GM13976 (cell line): ENCODE measurements at places on chromosomes 16 and 17.
A peak's percentile ranks its signal among the peaks of the same experiment; 100 is the strongest.

DNA sequence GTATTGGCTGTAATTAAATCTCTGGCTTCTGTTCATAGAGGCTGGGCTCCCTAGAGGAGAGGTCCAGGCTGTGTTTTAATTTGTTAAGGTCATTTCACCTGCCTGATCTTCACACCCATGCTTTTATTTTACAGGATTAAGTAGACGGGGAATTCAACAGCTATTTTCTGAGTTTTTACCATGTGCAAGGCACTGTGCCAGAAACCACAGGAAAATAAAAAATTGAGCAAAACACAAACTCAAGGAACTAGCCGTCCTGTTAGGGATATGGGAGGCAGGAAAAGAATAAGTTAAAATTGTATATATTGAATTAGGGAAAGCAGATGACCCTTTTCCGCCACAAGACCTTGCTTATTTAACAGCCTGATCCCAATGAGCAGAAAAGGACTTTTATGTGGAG is 29.1 kb downstream of the HS3ST3A1 start:
- DNase-seq = no peak

- DNase-seq = no peak
Measured at GRCh38 chr17:7282752-7283321, 1.3 kb downstream of the SLC2A4 start.

DNA sequence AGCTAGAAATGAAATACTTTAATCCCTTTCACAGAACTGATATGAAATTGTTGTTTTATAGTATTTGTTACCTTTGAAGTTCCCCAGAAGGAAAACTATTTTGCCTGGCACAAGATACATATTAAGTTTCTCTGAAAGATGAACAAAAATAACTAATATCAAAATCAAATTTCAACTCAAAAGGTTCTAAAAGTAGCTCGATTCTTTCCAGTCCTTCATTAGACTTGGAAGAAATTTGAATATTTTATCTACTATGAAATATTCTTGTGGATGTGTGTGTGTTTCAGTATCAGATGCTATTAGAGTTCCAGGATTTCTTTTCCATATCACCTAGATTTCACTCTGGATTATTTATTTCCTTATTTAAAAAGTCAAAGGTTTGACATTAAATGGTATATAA is 3.6 kb upstream of the AATF start:
- DNase-seq = no peak

DNA sequence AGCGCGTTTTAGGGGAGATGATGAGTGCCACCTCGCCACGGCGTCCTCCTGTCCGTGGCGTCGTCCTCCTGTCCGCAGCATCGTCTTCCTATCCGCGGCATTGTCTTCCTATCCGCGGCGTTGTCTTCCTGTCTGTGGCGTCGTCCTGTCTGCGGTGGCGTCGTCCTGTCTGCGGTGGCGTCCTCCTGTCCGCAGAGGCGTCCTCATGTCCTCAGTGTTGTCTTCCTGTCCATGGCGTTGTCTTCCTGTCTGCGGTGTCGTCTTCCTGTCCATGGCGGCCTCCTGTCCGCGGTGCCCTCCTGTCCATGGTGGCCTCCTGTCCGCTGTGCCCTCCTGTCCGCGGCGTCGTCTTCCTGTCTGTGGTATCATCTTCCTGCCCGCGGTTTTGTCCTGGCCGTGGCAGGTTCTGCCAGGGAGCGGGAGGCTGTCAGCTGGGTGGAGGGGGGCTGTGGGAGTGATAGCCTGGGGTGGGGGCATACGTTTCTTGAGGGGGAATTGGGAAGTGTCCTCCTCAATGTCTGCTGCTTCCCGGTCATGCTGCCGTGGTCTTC is 30.9 kb downstream of the TBCD start:
- DNase-seq = no peak

GRCh38 chr16:70480127-70481105 is 26.0 kb downstream of the FCSK start:
- no peak for DNase-seq

DNA sequence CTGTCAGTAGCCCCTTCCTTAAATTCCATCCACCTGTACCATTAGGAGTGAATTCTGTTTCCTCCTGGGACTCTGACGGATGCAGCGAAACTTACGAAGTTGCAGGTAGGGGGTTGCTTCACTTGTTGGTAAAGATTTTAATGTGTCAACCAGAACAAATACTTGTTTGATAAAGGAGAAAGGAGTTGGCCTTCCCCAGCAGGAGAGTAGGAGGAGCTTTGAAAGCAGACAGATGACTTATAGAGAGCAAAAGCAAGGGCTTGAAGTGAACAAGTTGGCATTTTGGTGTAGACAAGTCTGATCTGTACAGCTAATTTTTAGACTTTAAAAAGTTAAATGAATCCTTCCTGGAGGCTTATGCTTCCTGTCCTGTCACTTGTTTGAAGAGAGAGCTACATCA is 38.1 kb upstream of the PMFBP1 start:
- DNase-seq = no peak

GRCh38 chr17:36934692-36935630 is 2.3 kb upstream of the LHX1 start:
- peak; percentile 57 for DNase-seq

DNA sequence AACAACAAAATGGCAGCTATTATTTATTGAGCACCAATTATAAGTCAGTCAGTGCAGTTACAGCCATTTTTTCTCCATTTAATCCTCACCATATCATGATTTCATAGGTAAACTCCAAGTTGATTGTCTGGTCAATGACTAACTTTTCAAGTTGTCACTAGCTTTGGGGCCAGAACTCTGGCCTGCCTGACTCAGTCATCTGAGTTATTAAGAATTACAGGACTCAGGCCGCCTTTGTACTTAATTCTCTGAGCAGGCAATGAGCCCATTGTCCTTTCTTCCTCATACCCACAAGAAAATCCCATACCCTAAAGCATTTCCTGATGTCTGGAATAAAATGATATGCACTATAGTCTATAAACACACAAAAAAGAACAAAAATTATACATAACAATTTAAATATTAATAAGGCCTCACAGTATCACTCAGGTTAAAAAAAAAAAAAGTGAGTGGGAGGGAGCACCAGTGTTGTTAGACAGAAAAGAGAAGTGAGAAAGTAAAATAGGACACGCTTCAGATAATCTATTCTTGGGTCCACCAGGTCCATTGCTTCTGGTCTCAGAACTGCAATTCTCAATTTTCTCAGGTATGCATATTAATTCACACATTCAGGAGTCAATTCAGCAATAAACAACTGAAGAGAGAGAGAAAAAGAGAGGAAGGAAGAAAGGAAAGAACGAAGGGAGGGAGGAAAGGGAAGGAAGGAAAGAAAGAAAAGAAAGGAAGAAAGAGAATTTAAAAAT is 70.2 kb downstream of the SPAG9 start:
- peak; percentile 55 for DNase-seq

DNA sequence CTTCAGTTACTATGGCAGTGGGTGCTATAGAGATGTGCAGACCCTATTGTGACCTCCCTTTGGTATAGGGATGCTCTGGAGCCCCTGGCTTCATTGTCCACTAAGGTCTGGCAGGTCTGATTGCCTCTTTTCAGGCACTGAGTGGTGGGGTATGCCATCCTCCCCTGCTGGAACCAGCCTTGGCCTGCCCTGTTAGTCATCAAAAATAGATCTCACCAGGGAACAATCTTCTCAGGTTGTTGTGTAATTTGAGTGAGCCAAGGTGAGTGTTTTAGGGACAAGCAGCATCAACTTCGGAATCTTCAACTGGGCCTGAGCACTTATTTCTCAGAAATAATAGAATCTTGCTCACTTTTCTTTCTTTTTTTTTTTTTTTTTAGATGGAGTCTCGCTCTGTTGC is 19.6 kb downstream of the HMOX2 start:
- DNase-seq = no peak

DNA sequence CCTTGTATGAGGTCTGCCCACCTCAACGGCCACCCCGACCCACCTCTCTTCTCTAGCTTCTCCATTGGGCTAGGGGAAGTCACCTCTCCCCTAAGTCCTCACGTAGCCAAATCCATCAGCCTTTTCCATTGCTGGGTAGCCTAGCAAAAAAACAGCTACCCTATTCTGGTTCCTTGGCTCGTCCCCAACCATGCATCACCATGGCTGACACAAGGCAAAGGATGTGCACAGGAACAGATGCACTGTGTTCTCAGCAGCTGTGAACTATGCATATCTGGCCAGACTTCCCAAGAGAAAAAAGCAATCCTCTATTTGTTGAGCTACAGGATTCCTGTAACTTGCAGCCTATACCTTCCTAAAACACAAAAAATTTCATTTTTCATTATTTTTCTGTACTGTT is 22.0 kb upstream of the FLCN start:
- DNase-seq = no peak

DNA sequence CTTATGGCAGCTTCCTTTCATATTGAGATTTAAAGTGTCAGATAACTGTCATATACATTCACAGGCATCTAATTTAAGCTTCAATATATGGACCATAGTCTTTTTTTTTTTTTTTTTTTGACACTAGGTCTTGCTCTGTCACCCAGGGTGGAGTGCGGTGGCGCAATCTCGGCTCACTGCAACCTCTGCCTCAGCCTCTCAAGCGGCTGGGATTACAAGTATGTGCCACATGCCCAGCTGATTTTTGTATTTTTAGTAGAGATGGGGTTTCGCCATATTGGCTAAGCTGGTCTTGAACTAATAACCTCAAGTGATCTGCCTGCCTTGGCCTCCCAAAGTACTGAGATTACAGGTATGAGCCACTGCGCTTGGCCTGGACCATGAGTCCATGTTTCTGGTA is 13.6 kb downstream of the CEP95 start:
- DNase-seq = no peak

- no peak for DNase-seq
Measured at GRCh38 chr17:54795046-54795445, 105.6 kb upstream of the TOM1L1 start.

DNA sequence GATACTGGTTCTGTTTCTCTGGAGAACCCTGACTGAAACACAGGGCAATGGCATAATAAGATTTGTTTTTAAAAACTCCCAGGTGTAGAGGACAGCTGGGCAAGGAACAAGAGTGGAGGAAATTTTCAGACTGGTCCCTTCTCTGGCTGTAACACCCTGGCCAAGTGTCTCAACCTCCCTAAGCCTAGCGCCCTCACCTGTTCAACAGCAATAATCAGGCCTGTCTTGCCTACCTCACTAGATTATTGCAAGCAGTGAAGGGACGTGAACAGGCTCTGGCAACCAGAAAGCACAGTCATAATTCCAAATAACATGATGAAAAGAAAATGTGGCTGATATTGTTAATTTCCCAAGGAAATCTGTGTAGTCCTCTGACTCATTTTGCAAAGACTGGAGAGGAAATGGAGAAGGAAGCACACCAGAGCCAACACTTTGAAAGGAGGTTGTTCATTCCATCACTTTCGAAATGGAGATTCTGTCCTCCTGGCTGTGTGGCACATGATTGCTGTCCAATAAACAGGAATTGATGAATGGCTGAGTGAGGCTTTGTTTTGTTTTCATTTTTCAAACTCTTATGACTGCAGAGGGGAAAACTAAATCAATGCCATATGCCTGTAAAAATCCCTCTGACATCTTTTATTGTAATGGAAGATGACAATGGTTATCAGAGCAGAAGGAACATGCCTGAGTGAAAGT is 87.5 kb upstream of the HLF start:
- no peak for DNase-seq

- DNase-seq = no peak
Measured at GRCh38 chr17:50565402-50566350, 5.2 kb downstream of the CACNA1G start.

GRCh38 chr17:80876950-80877728 is 114.5 kb upstream of the CHMP6 start:
- peak; percentile 87 for DNase-seq

- DNase-seq = no peak
Measured at GRCh38 chr17:63082273-63082861, 116.3 kb downstream of the TANC2 start.

DNA sequence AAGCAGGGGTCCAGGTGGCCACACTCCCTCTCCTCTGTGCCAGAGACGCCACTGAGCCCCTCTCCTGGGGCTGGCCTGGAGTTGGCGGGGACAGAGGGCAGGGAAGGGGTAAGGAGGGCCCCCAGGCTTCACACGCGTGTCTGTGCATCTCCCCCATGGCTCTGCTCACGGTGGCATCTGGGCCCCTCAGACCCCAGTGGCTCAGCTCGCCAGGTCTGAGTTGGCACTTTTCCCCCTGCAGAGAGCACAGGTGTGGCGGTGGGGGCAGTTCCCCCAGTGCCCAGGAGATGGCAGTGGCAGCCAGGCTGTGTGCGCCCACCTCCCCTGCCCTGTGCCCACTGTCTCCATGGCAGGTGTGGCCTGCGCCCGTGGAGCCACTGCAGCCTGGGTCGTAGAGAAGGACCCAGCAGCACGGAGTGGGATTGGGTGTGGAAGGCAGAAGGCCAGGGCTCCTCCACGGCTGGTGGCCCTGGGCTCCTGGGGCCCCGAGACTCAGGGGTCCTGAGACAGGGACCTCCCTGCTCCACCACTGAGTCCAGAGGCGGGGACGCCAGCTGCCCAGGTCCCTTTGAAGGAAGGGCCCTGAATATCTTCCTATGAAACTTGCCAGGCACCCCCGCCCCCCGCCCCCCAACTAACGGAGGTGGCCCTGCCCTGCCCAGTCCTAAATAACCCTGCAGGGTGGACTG is 4.3 kb upstream of the APRT start:
- peak; percentile 73 for DNase-seq

DNA sequence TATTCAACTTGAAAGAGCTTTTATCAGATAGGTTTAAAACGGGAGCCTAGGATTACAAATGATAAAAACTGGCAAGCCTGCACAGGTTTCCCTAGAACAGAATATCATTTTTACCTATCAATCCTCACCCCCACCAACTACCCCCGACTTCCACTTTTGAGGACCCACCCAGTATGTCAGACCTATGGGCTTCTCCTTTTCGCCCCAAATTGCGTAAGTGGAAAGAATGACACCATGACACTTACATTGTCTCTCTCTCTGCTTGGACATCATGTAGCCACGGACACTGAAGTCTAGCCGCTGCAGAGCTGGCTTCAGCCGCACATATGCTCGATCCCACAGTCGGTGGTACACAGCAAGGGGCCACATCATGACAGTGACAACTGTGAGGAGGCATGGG is 7.4 kb upstream of the PSMC3IP start:
- DNase-seq = no peak

GRCh38 chr16:88782454-88783390 is 2.3 kb downstream of the PIEZO1 start:
- DNase-seq = no peak

GRCh38 chr16:3355589-3355988 is at the start of gene OR2C1:
TSS of gene OR2C1 (plus strand) at chr16:3355889. CDS start at chr16:3355941, 52 bp downstream.
- DNase-seq = no peak
